ENCODE measurements at places on chromosomes 12 and 14.

- no peak for DNase-seq
Observed at GRCh38 chr12:109098651-109099050, 1.3 kb downstream of the UNG start.

DNA sequence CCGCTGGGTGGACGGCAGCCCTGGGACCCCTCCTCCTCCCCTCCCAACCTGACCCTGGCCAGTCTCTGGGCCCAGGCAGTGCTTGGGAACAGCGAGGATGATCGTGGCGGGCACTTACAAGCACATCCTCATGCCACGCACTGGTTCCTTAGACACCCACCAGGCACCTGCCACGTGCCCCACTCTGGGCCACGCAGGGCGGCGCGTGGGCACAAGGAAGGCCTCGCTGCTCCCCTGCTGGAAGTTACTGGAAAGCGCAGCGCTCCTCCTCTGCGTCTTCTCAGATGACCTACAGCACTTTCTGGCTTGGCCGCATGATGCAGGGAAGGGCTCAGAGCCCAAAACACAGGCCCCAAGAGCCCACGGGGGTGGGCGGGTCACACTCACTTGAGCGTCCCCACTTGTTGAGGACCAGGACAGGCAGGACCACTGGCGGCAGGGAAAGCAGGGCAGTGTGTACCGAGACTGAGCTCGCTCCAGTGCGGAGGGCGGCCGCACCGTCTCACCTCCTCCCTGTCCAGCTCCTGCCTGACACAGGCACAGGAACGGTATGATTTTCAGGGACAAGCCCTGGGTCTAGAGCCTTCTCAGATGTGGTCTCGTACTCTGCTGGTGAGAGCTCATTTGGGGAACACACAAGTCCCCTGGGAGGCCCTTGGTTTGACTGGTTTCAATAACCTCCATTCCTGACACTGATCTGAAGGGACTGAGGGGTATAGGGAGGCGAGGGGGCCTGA, 128.3 kb upstream of the EVL start:
- no peak for DNase-seq

GRCh38 chr12:24562771-24563431, 386.0 kb downstream of the BCAT1 start:
- DNase-seq: no peak

DNA sequence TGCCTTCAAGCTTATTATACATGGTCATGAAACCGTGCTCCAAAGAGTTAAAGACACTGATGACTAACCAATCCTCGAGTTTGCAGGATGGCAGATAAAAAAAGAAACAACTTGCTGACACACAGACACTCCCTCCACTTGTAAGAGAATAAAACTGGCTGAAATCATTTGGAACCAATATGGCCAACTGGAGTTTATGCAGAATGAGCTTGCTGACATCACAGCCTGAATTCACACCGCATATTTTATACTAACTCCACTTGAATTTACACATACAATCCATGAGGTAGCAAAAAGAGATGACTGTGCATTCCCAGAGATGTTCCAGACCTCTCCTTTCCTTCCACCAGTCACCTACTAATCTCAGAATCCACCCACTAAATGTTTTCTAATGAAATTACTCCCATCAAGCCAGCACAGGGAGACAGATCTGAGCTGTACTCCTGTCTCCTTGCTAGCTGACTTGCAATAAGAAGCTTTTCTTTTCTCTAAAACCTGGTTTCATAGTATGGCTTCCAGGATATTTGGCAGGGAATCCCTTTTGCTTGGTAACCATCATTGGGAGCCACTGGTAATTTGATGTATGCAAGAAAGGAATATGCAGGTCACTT, 15.8 kb upstream of the PTPRR start:
- DNase-seq: no peak
